SK-N-DZ (cell line): ENCODE measurements at places on chromosomes 11 and 22.
A peak's percentile ranks its signal among the peaks of the same experiment; 100 is the strongest.

GRCh38 chr22:42889304-42889703, 32.2 kb upstream of the ARFGAP3 start:
- no peak for DNase-seq

GRCh38 chr22:27754247-27754887, 47.2 kb downstream of the MN1 start:
- DNase-seq, result no peak

DNA sequence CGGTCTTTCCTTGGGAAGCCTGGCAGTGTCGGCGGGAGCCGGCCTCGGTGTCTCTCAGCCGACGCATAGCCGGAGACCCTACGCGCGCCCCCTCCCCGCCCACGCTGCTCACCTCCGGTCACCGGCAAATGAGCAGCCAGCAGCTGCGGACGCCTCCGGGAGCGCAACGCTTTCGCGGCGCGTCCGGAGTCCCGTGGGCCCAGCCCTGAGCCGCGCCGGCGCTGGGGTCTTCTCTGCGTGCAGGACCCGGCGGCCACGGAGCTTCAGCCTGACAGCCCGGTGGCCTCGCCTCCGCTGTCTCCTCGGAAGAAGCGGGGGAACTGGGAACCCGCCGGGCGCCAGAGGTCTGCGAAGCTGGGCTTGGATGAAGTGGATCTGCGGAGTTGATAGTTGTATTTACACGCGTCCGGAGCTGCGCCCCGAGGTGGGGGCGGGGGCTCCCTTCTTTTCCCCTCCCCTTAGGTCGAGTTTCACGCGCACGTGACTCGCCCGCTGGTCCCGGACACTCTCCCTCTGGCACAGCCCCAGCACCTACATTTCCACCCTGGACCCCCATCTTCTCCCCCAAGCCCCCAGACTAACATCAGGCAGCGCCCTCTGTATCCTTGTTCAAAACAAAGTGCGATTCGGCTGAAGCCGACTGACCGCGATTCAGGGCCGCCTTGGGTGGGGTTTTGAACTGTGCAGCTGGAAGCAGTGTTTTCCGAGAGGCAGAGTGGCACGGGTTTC, at the start of gene SLC43A1:
SLC43A1 (minus strand) TSS at position 371 of the 729 bp plus-strand sequence. CDS start 1,591 bp downstream, outside the sequence.
- peak; percentile 47 for DNase-seq

GRCh38 chr22:21972293-21972779, 10.3 kb downstream of the TOP3B start:
- peak; percentile 44 for DNase-seq

DNA sequence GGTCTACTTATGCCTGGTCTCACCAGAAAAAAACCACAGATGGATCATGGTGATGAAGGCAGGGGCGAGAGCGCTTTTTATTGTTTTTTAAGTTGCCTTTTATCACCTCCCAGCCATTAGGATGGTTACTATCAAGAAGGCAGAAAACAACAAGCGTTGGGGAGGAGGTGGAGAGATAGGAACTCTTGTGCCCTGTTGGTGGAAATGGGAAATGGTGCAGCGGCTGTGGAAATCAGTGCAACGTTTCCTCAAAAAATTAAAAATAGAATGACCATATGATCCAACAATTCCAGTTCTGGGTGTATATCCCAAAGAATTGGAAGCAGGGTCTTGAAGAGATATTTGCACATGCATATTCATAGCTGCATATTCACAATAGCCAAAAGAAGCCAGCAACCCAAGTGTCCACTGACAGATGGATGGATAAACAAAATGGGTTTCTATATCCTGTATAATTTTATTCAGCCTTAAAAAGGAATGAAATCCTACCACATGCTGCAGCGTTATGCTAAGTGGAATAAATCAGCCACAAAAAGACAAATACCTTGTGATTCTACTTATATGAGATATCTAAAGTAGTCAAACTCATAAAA, 20.5 kb upstream of the ACRV1 start:
- DNase-seq, result no peak
